ENCODE measurements at places on chromosomes 4 and X. TPM values are rescaled to one million over a fixed set of nuclear protein-coding genes. Genes with fewer than 3 reads are reported as not detected.

SERPINA7 gene
- total RNA-seq = not detected

GAGE12F gene
- not detected for total RNA-seq

UGT2A3 gene
- not detected for total RNA-seq

HMX1 gene
- not detected for total RNA-seq

C4orf36 gene
- 0.86 TPM for total RNA-seq

Data from placental pericyte (primary cell).